ENCODE measurements at places on chromosomes 4 and X.

GRCh38 chr4:169956091-169956843, 69.9 kb downstream of the MFAP3L start:
- no peak for DNase-seq

GRCh38 chrX:130347321-130347720, 7.6 kb downstream of the SLC25A14 start:
- DNase-seq, result no peak

- DNase-seq, result no peak
Measured at GRCh38 chr4:167826281-167826680, 266.1 kb upstream of the ANXA10 start.

- no peak for DNase-seq
Measured at GRCh38 chr4:169051761-169052593, 41.9 kb upstream of the CBR4 start.

DNA sequence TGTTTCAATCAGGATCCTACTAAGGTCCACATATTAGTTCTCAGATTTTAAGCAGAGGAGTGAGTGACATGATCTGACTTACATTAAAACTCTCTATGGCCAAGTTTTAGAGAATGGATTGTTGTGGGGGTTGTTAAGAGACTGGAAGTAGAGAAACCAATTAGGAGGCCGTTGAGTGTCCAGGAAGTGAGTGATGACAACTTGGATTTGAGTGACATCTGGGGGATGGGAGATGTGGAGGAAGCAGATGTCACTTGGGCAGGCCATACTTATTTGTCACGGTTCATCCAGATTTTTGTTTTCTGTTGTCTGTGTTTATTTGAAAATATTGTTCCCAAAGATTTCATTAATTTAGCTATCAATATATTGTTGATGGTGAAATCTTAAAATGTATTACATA, 28.3 kb downstream of the ADD1 start:
- DNase-seq, result peak; percentile 24

GRCh38 chrX:38220024-38220414, 652 bp downstream of the SRPX start:
- no peak for DNase-seq

GRCh38 chr4:828641-829271, 2.8 kb upstream of the CPLX1 start:
- no peak for DNase-seq

- no peak for DNase-seq
Measured at GRCh38 chr4:188254211-188254610, 115.0 kb downstream of the TRIML1 start.

DNA sequence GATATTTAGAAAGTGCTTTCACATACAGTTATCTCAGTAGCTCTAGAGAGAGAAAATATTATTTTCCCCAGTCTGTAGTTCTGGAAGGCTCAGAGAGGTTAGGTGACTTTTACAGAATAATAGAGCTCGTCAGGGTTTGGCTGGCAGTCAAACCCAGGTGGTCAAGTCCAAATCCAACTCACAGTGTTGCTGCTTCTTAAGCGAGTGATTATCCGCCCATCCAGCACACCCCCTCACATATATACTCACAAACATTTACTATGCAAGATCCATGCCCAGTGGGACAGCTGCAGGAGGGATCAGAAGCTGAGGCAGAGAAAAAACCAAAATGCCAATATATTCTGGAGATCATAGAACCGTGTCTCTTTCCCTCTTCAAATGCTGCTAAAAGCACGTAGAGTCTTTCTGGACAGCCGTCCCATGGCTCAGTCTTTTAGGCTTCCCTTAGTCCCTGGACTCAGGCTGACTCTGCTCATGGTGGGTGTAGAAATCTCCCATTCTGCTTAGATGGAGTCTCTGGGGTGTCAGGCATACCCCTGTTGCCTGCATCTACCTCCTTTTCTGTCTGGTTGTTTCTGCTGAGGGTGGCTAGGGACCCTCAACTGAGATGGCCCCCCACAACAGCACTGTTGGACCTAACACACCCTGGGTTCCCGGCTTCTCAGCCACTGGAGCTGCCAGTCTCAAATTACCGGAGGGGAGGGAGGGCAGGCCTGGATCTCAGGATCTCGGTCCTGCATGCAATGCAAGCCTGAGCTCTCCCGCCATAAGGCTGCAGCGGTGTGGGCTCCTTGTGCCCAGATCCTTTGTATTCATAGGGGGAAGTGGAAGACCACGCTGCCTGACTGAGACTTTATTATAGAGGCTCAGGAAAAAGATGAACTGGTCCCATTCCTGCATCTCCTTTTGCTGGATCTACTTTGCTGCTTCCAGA, at the start of gene CHRNA9:
Gene CHRNA9 (plus strand): TSS at position 743 of the 934 bp plus-strand sequence. CDS start 135 bp downstream, at position 878.
- no peak for DNase-seq

DNA sequence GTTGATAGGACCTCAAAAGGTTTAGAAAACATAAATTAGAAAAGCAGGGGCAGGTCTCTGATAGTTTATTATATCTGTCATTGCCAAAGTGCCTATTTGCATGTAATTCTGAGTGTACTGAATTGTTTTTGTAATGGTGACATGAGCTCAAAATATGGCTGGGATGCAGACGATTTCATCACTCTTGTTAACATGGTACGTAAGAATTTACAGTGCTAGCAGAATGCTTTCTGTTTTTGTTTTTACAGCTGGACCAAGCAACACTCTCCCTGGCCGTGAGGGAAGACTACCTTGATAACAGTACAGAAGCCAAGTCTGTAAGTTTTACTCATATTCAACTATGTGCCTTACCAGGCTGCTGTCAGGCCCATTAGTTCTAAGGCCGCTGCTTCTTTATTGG, 58.1 kb downstream of the PHEX start:
- DNase-seq, result no peak

GRCh38 chr4:87849612-87850011, 16.8 kb downstream of the MEPE start:
- DNase-seq, result no peak

DNA sequence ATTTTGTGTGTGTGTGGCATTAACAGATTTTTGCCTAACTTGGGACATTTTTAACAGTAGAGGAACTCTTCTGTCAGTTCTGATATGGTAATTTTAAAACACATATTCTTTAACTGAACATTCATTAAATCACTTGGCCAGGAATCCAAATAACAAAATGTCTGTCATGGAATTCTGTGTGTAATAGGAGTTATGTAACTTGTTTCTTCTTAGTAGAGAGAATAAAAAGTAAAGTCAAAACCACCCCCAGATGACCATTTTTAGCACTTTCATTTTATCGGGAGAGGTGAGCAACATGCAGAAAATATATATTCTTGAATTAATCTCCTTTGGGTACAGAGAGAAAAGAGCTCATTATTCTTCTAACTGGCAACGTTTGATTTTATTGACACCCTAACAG, 1740.3 kb downstream of the STIM2 start:
- no peak for DNase-seq

- no peak for DNase-seq
Measured at GRCh38 chrX:120286733-120287512, 24.3 kb downstream of the TMEM255A start.

- DNase-seq, result no peak
Measured at GRCh38 chr4:721261-722168, 15.9 kb downstream of the PCGF3 start.

GRCh38 chr4:67871867-67872266, 11.9 kb downstream of the TMPRSS11D start:
- no peak for DNase-seq

DNA sequence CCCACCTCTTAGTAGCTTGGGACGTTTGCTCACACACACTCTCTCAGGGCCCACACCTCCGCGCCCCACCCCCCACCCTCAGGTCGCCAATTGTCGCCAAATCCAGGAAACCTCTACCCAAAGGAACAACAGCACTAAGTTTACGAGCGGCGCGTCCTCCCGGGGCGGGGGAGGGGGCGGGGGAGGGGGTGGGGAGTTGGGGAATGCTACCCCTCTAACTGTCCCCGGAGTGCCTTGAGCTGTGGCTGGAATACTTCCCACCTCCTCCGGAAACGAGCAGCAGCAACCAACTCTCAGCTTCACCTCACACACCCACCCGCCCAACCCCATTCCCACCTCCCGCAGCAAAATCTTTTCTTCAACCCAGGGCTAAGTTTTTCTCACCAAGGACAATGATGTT, 135.6 kb upstream of the ZIC3 start:
- no peak for DNase-seq

DNA sequence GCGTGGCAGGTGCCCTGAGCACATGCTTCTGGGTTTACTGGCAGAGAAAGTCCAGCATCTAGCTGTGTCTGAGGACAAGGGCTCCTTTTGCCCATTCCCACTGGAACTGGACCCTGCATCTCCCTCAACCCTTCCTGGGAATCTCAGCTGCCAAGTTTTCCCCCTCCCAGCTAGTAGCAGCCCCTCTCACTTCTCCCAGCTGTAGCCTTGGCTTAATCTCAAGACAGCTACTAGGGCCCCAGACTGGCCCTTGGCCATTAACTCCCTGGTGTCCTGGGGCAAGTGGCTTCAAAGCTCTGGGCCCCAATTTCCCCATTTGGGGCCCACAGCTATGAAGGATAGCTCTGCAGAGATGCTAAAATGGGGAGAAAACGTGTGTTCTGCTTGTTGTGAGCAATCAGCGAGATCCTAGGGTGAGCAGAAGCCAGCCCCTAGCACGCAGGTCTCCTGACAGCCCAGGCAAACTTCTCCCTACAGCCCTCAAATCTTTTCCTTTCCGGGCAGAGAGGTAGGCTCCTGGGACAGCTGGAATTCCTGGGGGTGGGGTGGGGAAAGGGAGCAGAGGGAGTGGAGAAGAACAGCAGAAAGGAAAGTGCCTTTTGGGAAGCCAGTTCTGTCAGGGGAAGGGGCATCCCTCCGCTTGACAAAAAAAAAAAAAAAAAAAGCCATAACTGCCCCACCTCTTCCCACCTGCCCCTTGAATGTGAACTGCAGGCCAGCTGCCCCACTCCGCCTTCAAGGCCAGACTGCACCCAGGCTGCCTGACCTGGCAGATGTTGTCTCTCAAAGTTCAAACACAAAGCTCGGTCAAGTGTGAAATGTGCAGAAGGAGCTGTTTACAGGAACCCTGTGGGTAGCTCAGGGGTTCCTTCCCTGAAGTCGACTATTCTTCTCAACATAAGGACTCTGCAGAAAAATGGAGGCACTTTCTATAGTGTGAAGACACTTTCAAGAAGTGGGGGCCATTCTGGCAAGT, 16.6 kb downstream of the FGD1 start:
- DNase-seq, result no peak

- DNase-seq, result no peak
Measured at GRCh38 chr4:20284990-20285389, 33.3 kb downstream of the SLIT2 start.

DNA sequence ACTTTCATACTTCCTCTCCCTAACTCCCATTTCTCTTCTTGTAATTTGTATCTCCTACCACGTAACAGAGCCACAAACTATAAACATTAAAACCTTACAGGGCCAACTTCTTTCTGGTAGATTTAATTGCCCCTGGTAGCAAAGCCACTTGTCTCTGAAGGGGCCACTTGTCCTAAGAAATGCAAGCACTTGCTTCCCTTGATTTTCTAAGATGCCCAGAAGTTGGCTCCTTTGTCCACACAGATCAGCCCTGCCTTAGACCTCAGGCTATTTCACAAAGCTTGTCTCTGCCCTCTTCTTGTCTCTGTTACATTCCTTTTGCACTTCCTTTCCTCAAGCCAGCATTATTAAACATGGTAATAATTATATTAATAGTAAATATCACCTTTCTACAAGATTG, 80.6 kb upstream of the CXXC4 start:
- no peak for DNase-seq

GRCh38 chr4:123731035-123731434, 334.4 kb downstream of the SPRY1 start:
- DNase-seq, result no peak

GRCh38 chrX:78283511-78283910, 43.9 kb downstream of the CYSLTR1 start:
- no peak for DNase-seq

- DNase-seq, result no peak
Measured at GRCh38 chrX:72621163-72621562, 48.5 kb upstream of the HDAC8 start.

DNA sequence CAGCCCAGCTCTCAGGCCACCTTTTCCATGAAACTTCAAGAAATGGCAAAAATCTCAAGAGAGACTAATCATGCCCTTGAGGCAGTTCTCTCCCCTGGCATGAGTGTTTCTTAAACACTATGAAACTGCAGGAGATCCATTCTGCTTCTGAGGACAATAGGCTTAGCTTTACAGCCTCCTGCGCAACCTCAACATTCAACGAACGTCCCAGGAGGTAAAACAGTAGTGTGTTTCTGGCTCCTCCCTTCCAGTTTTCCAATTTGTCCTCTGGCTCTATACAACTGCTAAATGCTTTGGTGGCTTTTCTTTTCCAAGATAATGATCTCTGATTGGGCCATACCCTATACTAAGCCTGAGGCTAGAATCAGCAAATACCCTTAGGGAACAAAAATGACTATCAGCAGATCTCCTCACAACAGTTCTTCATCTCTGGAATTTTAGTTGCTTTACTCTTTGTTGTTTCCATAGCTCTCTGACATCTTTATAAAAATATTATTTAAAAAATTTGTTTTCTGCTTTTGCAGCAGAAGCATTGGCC, 87.0 kb upstream of the FAT1 start:
- DNase-seq, result no peak

- no peak for DNase-seq
Measured at GRCh38 chr4:132299841-132300240, 849.3 kb upstream of the PCDH10 start.

DNA sequence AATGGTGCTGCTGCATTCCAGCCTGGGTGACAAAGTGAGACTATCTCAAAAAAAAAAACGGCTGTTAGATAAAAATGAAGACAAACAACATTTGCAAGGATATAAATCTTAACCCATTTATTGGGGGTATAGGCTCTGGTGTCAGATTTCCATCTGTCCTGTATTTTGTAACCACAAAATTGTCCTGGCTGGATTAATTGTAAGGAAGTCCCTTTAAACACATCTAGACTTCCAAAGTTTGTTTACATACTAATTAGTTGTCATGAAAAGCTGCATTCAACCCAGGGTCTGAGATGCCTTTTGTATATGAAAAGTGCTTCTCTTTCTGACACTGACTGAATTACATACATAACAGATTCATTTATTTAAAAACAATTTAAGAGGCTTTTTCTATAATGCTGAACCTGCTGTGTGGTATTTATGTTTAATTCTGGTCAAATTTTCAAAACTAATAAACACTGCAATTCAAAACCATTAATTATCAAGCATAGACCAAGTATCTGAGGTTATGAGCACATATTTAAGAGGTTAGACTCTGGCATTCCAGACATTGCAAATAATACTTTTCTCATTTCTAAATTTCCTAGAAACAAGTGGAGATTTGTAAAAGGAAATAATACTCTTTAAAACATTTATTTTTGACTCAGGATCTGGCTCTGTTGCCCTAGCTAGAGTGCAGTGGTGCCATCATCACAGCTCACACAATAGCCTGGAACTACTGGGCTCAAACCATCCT, 17.5 kb upstream of the UGDH start:
- DNase-seq, result no peak

- DNase-seq, result no peak
Measured at GRCh38 chr4:94400191-94400590, 51.6 kb upstream of the PDLIM5 start.

- DNase-seq, result no peak
Measured at GRCh38 chrX:66008328-66008970, 31.4 kb downstream of the VSIG4 start.
